ENCODE measurements at places on chromosomes 6 and 20.

GRCh38 chr6:2448826-2449571 is 203.6 kb upstream of the GMDS start:
- DNase-seq, result peak; percentile 83

DNA sequence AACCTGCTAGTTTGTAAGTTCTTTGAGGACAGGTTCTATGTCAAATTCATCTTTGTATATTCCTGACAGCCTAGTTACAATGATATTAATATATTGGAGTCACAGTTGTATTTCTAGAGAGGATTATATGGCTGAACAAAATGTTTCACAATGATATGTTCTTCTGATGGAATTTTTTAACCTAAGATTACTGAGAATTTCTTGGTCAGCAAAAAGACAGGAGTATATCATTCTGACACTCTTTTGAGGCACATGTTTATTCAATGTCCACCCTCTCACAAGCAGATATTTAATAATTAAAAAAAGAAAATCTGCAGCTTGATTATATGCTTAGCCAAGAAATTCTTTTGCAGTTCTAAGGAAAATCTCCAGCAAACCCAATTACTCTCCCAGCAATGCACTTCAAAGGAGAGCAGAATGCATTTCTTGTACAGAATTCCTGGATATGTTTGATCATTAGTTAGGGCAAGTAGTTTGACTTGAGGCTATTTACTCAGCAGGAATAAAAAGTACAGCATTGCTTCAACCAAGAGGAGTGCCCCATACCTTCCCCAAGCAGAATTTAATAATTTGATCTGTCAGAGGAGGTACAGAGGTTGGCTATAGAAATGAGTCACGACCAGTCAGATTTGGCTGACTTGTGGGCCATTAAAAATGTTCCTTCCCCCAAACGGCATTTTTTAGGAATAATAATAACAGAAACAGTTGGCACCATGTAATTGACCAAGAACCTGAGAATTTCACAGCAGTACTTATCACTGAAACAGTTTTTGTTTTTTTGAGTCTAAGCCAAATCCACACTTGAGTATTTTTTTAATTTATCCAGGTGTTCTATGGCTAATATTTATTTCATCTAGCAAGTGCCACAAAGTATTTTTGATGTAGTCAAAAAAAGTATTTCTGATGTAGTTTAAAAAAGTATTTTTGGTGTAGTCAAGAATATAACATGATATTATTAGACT is 508.1 kb upstream of the FLRT3 start:
- no peak for DNase-seq

- no peak for DNase-seq
These were observed 202.9 kb downstream of the SYNDIG1 start for GRCh38 chr20:24672181-24672880.

DNA sequence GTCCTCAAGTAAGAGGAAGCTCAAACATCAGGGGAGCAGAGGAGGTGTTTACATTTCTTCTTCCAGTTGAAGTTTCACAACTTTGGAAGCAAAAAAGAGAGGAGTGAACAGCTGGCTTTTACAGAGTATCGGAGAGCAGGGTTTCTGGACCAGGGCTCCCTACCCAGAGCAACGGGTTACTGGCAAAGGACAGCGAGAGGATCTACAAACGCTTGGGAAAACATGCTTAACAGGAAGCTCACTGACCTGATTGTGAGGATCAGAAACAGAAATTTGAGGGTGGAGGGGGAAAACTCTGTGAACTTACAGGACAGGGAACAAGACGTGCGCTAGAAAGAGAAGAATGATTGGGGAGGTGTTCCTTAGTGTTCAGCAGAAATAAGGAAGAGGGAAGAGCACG is 85.7 kb upstream of the TAB2 start:
- no peak for DNase-seq

DNA sequence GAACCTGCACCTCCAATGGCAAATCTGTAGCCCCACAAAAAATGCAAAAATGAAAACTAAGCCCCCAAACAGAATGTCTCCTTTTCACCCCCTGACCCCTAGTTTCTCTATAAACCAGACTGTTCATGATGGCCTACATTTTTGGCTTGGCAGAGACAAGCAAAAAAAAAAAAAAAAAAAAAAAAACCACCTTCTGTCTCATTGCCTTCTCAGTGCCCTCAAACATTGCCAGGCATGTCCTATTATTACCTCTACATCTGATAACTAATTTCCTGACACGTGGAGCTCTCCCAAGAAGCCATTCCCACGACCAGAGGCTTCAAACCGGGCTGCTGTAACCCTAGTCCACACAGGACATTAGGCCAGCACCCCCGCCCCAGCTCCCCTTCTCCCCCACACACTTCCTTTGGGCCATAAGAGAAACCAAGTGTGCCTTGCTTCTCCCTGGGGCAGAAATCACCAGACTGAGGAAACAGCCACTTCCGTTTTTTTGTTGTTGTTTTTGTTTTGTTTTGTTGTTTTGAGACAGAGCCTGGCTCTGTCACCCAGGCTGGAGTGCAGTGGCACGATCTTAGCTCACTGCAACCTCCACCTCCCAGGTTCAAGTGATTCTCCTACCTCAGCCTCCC is 65.4 kb downstream of the GPR6 start:
- DNase-seq, result no peak

DNA sequence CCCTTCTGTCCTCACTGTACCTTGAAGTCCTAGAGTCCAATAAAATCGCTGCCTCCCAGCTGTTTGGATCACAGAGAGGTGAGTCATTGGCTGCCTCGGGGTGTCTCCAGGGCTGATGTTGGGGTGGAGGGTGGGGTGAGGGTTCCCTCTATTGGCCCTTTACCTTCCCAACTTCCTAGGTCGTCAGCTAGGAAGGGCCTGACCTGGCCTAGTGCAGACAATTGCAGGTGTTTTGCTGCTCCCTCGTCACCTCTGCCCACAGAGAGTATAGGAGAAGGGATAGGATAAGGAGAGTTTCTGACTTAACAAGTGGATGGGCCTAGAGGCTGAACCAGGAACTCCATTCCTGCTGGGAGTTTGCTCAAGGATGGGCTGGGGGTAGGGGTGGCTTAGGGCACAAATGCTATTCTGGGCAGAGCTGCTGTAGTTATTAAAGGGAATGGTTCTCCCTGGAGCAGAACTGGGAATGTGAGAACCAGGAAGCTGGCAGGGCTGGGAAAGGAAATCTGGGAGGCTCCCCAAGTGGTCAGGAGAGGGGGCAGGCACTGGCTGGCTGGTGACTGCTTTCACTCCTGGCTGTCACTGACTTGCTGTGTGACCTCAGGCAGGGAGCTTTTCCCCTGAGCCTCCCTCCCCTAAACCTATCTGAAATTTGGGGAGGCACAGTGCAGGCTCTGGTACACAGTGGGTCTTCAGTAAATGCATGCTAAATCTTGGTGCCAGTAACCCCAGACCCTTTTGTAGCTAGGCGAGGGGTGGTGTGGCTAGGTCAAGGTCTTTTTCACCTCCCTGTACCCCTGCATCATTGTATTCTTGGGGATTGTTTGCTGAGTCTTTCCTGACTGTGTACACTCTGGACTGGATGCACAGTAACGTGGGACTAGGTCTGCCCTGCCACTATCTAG is 1.5 kb downstream of the TP53INP2 start:
- DNase-seq, result peak; percentile 28

GRCh38 chr6:115131709-115132490 is 789.1 kb upstream of the HS3ST5 start:
- DNase-seq, result no peak

- no peak for DNase-seq
These were observed 1675.8 kb downstream of the HACE1 start for GRCh38 chr6:103183831-103184411.

DNA sequence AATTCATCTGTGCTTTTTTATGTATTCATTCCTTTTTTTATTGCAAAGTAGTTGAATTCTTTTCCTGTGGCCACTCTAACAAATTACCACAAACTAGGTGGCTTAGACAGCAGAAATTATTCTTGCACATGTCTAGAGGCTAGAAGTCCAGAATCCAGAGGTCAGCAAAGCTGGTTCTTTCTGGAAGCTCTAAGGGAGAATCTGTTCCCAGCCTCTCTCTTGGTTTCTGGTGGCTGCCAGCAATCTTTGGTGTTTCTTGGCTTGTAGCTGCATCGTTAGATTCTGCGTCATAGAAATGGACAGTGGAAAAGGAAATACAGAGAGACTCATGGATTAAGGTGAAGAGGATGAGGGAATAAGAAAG is 39.3 kb downstream of the GSTA2 start:
- peak; percentile 89 for DNase-seq

DNA sequence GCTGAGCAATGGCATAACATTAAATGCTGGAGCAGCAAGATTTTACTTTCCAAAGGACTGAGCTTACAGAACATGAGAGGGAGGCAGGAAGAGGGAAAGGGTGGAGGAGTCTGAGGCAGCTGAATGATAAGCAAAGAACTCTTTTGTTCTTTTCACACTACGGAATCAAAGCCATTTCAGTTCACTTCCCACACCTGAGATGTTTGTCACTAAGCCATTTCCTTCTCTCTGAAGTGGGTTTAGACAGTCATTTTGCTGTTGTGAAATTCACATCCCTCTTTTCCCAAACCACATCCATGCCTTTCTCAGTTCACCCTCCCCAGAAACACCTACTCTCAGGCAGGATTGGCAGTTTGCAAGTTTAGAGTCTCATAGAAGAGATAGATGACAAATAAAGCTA is 267.9 kb downstream of the ADGRG6 start:
- DNase-seq, result peak; percentile 4

GRCh38 chr6:36605560-36606391 is 11.6 kb downstream of the SRSF3 start:
- peak; percentile 36 for DNase-seq

DNA sequence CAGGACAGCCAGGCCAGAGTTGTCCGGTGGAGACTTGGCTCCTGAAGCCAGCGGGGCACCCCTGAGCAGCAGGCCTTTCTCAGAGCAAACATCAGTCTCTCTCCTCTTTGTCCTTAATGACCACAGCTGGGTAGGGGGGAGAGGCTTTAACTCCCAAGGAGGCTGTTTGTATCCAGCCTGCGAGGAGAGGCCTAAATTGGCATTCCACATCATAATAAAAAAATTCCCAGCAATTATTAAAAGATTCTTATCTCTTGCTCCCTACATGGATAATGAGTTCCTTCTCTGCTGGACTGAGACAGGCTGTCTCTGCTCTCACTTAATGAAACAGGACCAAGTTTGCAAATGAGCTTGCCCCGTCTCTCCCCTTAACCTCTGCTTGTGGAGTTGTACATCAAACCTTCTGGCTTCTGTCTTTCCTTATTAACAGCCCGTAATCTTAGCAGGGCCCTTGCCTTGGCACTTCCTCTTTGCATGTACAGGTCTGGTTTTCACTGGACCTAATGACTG is 838.2 kb downstream of the MAFB start:
- DNase-seq, result no peak

- no peak for DNase-seq
These were observed 398.8 kb downstream of the HACE1 start for GRCh38 chr6:104460738-104461483.

DNA sequence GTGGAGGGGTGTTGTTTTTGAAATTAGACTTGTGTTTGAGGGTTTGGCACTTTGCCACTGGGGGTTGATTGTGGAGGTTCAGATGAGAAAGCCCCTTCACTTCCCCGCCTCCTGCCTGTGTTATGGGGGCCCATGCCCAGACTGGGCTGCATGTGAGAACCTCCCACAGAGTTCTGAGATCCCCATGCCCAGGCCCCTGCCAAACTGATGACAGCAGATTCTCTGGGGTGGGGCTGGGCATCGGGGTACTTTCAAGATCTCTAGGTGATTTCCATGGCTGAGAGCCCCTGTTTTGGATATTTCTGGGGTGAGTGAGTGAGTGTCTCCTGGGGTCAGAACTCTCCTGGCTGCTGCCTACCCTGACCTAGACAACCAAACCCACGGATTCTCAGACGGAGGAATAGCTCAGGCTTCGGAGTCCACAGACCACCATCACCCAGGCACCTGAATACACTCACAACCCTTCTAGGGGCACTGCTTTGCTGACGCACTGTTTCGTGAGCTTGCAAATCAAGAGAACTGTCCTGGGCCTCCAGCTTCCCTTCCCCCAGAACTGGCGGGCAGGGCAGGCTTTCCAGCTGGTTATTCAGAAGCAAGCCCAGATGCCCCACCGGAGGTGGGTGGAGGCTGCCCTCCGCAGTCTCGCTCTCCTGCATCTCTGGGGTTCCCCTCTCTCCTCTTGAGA is 6.3 kb downstream of the BCAS1 start:
- DNase-seq, result no peak

DNA sequence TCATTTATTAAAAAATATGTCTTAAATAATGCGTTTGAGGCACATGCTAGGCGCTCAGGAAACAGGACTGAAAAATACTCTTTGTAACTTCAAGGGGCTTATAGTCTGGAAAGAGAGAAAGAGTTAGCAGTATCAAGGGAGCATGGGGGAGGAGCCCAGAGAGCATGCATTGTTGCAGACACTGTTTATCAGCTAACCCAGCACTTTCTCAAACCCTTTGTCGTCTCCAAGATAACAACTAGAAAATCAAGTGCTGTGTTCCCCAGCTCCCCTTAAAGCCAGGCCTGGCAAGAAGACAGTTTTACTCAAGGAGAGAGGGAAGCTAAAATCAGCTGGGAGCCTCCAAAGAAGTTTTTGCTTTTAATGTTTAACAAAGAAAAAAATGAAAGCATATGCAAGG is 98.4 kb downstream of the PERP start:
- no peak for DNase-seq

GRCh38 chr20:14497004-14497403 is 159.6 kb upstream of the FLRT3 start:
- no peak for DNase-seq

- no peak for DNase-seq
These were observed 1272.1 kb upstream of the ADGRB3 start for GRCh38 chr6:67362976-67363375.

DNA sequence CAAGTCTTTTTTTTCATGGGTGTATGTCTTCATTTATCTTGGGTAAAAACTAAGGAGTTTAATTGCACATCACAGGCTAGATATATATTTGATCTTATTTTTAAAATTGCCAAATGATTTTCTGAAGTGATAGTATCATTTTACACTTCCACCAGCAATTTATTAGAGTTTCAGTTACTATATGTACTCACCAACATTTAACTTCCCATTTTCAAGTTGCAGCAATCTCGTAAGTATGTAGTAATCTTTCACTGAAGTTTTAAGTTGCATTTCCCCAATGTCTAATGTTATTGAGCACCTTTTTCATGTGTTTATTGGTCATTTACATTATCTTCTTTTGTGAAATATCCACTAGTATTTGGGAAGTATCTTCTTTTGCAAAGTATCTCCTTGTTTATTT is 277.4 kb upstream of the CNR1 start:
- no peak for DNase-seq

- DNase-seq, result no peak
These were observed 194.4 kb upstream of the TAB2 start for GRCh38 chr6:149122850-149123821.
